ENCODE measurements at places on chromosomes 3 and 15.

GRCh38 chr3:52298149-52299098 lies 10.8 kb downstream of the GLYCTK start:
- no peak for DNase-seq

GRCh38 chr15:75454471-75455378 lies 3.2 kb upstream of the SIN3A start:
- peak; percentile 45 for DNase-seq

GRCh38 chr15:31551323-31551722 lies 224.7 kb downstream of the KLF13 start:
- DNase-seq: no peak

GRCh38 chr3:105354429-105354828 lies 12.3 kb upstream of the ALCAM start:
- no peak for DNase-seq

GRCh38 chr15:100601163-100601562 lies 821 bp downstream of the LINS1 start:
- no peak for DNase-seq

GRCh38 chr3:60803216-60804173 lies 447.8 kb downstream of the FHIT start:
- no peak for DNase-seq

DNA sequence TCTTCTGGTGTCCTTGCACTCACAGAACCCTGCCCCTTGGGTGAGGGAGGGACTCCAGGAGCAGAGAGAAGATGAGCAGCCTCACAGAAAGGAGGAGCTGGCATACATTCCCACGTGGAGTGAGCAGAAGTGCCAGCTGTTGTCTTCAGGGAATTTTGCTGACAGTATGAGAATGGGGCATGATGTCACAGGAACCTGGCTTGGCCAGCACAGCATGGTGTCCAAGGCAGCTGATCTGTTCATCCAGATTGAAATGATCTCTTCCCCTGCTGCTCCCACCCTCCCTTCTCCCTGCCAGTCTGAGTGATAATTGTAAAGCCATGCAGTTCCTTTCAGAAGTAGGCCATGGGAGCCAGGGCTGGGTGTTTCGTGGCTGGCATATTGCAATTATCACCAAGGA lies 53.3 kb downstream of the GJD2 start:
- no peak for DNase-seq

DNA sequence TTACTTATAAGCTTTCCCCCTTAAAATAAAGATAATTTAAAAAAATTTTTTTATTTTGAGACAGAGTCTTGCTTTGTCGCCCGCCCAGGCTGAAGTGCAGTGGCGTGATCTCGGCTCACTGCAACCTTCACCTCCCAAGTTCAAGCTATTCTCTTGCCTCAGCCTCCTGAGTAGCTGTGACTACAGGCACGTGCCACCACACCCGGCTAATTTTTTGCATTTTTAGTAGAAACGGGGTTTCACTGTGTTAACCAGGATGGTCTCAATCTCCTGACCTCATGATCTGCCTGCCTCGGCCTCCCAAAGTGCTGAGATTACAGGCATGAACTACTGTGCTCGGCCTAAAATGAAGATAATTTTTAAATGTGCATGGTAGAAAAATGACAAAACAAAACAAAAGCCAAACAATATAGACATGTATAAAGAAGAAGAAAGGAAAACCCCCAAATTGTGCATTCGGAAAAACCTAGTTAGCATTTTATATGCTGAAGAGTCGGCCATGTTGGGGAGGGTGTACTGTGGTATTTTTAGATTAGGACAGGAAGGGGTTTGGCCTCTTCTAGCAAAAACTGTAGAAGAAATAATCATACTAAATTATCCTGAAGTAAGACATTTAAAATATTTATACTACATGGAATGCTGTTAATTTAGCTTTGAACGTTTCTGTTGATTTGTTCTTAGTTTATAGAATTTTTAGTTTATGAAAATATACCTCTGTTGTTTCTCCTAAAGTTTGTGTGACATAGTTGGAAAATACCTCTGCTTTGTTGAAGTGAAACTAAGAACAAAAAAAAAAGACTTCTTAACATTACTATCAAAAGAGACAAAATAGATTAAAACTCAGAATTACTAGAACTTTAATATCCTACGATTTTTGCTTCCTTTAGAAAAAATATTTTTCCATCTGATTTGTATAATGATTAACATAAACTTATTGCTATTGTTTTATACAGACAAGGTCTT lies 7.4 kb downstream of the APPL1 start:
- no peak for DNase-seq

DNA sequence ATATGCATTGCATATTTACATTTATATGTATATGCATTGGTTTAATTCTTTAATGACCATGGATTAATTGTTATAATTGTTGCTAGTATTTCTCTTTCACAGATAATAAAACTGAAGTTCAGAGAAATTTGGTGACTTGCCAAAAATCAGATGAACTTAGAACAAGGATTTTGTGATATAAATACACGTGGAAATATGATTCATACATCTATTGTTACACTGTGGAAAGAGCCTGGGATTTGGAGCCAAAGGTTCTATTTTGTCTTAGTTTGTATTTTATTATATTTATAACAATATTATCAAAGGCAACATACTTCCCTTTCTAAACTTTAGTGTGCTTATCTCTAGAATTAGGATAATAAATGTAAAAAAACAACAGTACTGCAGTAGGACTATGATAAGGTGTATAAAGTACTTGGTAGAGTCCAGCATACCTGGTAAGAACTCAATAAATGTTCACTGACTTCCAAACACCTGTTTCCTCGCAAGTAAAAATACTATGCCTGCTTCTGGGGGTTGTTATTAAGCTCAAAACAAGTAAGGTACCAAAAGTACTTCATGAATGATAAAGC lies 342.9 kb downstream of the THSD4 start:
- DNase-seq: no peak

DNA sequence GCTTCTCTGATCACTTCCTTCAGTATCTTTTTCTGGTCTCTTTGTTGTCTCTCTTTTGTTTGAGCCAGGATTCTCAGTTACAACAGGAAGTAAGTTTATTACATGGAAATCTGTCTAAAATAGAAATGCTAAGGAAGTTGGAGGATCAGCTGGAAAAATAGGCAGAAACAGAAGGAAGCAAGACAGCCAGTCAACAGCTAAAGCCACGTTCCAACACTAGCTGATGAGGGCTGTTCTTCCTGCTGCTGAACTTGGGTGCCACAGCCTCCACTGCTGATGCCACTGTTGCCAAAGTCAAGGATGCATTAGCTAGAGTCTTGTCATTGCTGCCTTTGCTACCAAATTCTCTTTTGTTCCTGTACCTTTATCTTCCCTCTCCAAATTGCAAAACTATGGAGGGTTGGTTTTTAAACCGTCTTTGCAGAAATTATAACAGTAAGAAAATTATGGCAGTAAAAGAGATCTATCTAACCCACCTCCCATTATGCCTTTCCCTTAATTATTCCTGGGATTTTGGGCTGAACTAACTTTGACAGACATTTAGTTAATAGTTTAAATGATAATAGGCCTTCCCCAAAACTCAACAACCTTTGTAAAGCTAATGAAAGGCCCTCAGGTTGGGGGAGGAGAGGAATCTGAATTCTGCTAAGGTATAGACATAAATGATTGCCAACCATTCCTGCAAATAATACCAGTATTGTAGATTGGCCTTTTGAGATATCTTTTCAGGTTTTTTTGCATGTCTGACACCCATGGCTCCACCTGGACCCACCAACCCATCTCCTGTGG lies 27.4 kb upstream of the OR5K4 start:
- no peak for DNase-seq

- no peak for DNase-seq
These were observed 50.6 kb downstream of the SUMF1 start for GRCh38 chr3:4416427-4416945.

DNA sequence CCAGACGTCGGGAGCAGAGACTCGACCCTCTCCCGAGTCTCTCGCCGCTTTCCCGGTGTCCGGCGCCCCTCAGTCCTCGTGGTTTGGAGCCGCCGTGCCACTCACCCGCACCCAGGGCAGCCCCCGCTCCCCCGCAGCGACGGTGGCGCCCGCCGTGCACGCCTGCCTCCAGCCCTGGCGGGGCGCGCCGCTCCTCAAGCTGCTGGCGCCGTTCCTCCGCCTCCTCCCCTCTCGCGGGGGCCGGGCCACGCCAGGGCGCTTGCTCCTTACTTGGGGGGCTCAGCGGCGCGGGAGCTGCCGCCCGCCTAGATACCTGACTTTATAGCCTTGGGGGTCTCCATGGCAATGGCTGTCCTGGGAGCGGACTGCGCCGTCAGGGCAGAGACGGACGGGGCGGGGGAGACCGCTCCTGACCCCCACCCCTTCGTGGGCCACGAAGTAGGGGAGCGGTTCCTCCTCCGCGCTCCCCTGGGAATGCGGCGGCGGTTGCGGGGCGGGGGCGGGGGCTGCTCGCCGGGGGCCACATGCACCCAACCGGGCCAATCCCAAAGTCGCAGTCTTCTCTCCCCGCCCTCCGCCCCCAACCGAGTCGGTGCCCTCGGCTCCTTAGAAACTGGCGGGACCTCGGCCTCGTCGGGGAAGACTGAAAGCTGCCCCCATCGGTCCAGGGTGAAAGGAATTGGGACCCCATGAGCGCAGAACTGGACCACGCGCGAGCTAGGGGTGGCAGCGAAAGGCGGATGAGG lies at the start of gene ANKRD63:
Gene ANKRD63 (minus strand): TSS at position 196 of the 746 bp plus-strand sequence. CDS start 478 bp downstream, outside the sequence.
- DNase-seq: peak; percentile 13

DNA sequence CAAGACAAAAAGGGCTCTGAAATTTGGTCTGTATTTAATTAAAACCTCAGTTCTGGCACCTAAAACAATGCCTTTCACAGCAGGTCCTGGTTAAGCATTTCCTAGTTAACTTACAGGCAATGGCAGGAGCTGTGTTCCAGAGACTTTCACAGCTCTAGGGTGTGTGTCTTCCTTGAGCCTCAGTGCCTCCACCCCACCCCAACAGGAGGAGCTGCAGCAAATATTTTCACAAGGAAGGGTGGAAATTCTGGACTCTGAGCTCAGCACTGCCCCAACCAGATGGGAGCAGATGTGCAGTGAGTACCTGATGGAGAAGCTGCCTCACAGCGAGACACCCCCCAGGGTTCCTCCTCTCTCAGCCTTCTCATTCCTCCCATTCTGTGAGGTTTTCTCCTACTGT lies 106.3 kb upstream of the SPATA12 start:
- DNase-seq: no peak

DNA sequence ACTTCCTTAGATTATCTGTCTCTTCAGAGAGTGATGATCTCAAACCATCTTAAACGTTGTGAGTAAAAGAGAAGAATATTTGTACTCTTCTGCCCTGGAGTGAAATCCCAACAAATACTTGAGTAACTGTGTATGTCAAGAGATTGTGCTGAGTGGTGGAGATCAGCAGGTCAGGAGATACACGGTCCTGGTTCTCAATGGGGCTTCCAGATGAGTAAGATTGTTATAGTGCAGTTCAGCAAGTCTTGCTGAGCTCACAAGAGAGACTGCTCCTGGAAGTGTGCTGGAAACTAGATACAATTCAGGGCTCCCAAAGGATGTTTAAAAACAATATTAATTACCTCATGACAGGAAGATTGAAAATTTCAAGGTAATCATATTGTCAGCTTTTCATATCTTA lies 184.3 kb downstream of the AKAP13 start:
- DNase-seq: no peak

DNA sequence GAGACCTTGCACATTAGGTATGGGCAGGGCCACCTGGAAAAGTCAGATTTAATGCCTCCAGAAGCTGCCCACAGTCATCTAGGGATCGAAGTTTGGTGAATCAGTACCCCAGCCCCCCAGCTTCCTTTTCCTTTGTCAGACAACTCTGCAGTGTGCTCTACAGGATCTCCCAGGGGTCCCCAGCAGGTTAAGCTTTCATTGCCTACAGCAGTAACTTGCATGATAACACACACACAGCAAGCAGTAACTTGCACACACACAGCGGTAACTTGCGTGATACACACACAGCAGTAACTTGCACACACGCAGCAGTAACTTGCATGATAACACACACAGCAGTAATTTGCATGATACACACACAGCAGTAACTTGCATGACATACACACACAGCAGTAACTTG lies 131.3 kb downstream of the UACA start:
- no peak for DNase-seq

GRCh38 chr15:90465140-90465929 lies 64.4 kb upstream of the CRTC3 start:
- DNase-seq: no peak

DNA sequence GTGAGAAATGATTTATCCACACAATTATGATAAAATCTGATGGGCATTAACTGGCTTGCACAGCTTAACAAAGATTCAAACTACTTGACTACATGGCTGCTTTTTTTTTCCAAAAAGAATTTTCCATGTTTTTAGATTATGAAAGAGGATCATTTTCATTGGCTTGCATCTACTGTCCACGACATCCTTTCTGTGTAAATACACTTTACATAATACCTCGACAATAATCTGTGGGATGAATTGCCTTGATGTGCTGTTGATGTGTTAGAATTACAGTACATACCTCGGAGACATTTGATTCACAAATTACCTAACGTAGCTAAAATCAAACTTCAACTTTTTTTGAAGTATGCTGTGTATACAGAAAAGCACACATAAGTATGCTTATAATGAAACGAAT lies 104.4 kb downstream of the PPP2R3A start:
- DNase-seq: no peak

DNA sequence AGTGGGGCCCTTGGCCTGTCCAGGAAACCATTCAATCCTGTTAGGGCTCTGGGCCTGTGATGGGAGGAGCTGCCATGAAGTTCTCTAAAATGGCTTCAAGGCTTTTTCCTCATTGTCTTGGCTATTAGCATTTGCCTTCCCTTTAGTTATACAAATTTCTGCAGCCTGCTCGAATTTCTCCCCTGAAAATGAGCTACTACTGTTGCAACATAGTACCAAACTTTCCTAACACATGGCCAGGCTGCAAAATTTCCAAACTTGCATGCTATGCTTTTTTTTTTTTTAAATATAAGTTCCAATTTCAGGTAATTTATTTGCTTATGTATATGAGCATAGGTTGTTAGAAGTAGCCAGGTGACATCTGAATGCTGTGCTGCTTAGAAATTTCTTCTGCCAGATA lies 560.8 kb upstream of the TBL1XR1 start:
- no peak for DNase-seq

DNA sequence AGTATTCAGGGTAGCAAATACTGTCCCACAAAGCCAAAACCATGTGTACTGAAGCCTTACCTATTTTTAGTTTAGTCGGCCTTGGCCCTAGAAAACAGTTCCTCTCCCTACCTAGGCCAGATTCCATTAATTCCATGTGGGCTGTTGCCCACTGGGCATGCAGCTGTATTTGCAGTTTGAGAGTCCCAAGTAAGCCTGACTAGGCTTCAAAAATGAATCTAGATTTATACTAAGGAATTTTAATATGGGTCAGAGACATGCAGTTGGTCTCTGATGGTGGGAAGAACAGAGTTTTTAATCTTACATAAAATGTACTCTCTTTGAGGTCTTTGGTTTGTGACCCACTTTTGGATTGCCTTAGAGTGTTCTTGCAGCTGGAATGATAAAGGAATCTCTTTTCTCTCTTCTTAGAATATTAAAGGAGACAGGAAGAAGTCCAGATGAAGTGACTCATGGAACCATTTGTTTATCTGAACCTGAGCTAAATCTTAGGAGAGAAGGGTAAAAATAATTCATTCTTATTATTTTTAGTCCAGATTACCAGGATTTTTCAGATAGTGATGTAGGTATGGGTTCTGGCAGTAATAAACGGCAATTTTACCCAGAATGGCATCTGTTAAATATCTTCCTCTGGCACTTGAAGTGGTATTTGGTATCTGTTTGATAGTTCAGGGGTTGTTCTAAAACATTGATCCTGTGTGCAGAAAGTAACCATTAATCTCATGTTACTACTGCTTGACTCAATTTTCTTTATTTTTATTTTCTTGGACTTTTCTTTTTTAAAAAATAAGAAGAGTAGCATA lies 33.8 kb downstream of the GLCE start:
- DNase-seq: no peak
